LoVo (cell line): ENCODE measurements at places on chromosomes 7 and 10.

DNA sequence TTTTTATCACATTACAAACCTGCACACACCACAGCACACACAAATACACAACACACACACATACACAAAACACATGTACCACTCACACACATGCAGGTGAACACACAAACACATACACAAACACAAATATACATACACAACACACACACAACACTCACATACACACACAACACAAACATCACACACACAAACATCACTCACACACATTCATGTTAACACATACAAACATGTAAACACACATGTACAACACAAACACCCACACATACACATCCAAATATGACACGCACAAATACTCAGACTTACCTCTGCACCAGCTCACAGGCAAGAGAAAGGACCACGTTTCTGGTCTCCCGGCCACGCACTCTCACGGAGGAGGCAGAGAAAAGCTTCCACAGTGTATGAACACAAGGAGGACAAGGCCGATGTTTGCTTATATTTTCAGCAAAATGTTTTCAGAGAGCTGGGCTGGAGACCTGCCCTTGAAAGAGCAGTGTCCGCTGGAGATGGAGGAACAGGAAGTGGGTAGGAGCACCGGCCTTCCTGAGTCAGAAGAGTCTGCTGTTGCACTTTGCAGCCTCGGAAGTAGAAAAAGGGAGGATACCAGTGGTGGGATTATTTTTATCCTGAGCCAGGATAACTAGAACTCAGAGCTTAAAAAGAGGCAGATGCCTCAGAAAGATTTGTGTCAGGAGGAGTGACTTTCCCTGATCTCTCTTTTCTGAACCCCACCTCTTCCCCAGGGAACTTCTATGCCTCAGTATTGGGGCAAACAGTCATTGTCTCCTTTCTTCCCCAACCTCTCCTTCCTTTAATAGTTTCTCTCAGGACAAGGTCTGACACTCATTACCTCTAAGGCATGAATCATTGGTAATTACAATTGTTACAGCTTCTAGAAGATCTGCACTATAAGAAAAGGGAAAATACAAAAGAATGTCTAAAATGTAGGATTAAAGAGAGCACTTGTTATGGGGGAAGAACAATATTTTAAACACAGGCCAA lies at the start of gene GIMAP6:
TSS of gene GIMAP6 (minus strand) at position 520 of the 999 bp plus-strand sequence. CDS start 2,243 bp downstream, outside the sequence.
- DNase-seq: no peak

GRCh38 chr7:2165239-2165609 lies 67.5 kb downstream of the MAD1L1 start:
- no peak for DNase-seq

DNA sequence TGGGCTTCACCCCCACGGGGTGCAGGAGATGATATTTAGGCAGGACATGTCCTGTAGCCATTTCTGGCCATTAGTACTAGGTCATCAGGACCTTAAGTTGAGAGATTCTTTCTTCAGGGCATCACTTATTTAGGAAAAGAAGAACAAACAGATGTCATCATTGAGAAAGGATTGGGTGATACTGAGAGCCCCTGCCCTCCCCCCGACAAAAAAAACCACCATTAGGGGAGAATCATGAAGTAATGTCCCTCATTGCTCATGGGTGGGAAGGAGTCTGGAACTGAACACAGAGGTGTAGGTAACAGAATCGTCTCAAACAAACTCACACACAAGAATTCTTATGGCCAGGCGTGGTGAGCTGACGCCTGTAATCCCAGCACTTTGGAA lies 6.4 kb upstream of the ORAI2 start:
- no peak for DNase-seq

DNA sequence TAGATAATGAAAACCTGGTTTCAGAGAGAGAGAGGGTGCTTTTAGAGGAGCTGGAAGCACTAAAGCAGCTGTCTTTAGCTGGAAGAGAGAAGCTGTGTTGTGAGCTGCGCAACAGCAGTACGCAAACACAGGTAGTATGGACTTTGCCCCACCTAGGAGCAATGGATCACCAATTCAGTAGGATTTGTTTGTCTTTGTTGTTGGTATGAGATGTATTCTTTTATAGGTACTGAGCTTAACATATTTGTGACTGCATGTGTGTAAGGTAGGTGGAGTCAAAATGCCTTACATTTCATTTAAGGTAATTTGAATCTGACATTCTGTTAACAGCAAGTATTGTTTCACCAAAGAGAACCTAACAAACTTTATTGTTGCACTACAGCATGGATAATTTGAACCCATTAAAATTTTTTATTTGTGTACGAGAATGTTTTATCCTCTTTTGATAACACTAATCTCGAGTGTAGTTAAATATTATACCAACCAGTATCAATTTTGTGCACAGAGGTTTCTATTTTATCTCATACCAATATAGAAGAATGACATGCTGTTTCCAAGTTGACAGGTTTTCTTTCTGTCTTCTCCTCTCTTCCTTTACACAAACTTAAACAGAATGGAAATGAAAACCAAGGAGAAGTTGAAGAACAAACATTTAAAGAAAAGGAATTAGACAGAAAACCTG lies 92.1 kb downstream of the CYP51A1 start:
- DNase-seq: peak; percentile 82

- no peak for DNase-seq
Measured at GRCh38 chr10:51602326-51602725, 97.1 kb downstream of the CSTF2T start.

DNA sequence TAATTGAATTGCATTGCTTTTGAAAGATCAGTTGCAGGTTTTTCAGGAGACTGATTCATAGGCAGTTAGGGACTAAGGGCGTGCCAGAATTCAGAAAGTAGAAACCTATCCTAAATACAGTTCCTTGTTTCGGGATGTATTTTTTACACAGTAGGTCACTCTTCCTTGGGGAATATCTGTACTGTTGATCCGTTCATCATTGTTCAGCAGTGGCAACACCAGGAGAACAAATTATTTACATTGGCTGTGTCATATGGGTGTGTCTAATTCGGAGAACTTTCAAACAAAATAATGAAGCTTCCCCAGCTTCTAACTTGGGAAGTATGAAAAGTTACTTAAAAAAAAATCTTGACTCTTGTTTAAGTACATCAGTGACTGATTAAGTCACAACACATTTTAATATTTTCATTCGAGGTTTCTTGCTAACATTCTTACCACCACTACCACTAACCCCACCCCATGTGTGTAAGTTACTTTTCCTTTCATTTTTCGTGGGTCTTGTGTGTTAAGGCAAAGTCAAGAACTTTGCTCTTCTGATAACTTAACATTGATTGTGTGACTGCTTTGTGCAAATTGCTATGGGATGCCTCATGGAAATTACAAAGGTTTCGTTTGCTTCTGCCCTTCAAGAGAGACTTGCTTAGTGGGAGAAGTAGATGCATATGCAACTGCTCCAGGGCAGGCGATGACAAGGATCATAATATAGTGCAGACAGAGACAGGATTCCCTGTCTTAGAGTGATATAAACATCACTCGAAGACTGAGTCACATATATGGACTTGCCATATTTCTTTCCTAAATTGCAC lies 43.8 kb upstream of the RPA3 start:
- DNase-seq: peak; percentile 56

DNA sequence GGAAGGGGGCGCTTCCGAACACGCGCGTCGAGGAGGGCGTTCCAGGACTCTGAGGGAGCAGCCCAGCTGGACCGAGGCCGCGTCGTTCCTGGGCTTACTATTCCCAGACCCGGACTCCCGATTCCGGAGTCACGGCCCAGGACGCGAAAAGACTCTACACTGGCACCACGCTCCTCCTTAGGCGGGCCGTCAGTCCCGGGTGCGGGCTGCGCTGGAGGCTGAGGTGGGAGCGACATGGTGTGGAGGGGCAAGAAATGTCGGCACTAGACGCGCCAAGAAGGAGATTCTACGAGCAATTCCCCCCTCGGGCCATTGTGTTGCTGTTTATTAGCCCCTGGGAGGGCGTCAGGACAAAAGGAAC lies 584 bp upstream of the RUNDC3B start:
- DNase-seq: no peak

- no peak for DNase-seq
Measured at GRCh38 chr10:97029271-97029670, 156.5 kb downstream of the SLIT1 start.

DNA sequence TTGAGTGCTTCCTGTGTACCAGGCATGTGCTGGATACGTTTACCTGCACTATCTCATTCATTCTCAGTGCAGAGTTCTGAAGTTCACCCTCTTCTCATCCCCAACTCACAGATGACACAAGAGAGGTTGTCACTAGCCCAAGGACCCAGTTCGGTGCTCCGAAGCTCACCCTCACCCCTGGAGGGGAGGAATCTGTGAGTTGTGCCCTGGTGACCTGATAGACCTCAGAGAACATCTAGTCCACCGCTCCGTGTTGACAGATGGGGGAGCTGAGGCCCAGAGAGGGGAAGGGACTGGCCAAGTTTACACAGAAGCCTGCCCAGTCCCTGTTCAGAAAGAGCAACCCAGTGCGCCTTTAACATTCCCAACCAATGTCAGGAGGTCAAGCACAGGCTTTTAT lies 44.8 kb upstream of the EMX2 start:
- DNase-seq: no peak

DNA sequence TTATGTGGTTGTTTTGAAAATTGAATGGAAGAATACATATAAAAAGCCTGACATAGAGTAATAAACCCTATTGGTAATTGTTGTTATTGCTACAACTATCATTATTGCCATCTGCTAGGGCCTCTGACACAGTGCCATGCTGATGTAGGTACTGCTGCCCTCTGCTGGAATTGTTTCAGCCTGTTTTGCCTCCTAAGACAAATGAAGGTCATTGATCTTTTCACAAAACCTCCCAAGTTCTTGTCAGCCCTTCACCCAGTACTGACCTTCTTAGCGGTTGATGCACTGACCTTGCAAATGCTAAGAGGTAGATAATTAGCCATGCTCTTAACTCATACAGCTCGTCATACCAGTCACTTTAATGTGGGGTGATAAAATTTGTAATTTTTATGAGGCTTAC lies 975.2 kb downstream of the SORCS1 start:
- DNase-seq: peak; percentile 26

GRCh38 chr10:18321371-18321770 lies 181.1 kb downstream of the CACNB2 start:
- DNase-seq: no peak

- DNase-seq: no peak
Measured at GRCh38 chr10:28577506-28577905, 44.6 kb downstream of the WAC start.

DNA sequence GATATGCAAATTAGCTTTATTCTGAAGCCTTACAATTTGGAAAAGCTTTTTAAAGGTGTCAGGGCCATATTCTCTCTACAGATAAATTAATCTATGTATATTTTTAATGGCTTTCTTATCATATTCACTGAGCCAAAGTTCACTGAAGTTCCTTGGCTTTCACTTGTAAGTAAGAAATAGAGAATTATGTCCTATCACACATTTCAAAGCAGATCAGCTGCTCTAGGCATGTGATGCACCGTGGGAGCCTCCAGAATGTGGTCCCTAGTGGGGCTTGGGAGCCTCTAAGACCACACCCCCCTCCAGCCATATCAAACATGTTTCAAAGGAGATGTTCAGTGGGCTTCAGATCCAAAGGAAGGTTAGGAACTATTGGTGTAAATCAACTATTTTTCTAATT lies 51.5 kb downstream of the LAMB4 start:
- DNase-seq: no peak

DNA sequence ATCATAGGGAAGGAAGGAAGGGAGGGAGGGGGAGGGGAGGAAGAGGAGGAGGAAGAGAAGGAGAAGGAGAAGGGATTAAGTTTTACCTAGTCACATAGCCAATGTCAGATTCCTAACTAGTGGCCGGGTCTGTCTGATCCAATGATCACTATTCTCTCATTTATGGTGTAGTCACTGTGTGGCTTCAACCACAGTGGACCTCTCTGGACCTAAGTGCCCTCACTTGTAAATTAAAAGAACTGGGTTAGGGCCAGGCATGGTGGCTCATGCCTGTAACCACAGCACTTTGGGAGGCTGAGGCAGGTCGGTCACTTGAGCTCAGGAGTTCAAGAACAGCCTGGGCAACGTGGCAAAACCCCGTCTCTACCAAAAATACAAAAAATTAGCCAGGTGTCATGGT lies 6.6 kb upstream of the SERPINE1 start:
- DNase-seq: no peak

DNA sequence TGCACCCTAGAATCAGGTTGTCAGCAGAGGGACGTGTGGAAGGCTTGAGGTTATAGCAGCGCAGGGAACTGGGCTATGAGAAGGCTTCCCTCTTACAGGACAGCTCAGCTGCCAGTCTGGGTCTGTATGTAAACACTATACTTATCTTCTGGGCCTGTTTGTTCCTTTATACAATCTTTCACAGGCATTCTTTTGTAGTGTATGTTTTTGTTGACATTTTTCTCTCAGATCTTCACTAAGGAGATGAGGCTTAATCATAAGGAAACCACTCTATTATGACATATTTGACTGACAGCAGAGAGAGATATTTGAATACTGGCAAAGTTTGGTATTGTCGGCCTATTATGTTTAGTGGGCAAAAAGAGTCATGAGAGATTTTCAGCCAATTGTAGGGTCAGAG lies 929 bp downstream of the GBF1 start:
- DNase-seq: no peak

GRCh38 chr7:76272851-76273497 lies 29.5 kb upstream of the HSPB1 start:
- DNase-seq: no peak

DNA sequence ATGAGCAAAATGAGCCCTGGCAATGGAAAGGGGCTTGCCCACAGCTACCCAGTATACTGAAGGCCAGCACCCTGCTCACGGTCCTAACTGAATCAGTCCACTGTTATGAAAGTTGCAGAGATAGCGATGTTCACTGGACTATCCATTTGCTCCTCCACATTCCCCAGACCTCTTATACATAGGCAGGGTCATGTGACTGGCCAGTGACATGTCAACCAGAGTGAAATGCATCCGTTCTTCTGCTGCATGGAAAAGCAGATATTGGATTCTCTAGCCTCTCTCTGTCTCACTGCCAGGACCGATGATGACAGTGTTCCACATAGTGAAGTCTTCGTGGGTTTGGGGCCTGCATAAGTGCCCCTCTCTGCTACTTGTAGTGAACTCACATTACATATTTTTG lies 503.4 kb downstream of the RPS24 start:
- no peak for DNase-seq

DNA sequence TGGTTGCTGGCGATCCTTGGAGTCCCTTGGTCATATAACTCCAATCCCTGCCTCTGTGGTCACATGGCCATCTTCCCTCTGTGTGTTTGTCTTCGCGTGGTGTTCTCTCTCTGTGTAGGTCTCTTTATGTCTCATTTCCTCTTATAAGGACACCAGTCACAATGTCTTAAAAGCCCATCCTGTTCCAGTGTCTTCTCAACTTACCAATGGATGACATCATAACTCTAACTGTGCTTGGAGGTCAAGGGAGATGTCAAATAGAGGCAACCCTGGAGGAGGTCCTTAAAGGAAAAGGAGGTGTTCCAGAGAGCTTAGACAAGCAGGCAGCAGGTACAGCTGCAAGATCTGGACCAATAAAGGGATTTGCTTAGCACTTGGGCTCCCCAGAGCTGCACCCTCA lies 143.0 kb downstream of the BUB3 start:
- DNase-seq: no peak

- DNase-seq: no peak
Measured at GRCh38 chr10:19651549-19651948, 164.7 kb upstream of the PLXDC2 start.

- no peak for DNase-seq
Measured at GRCh38 chr7:105007298-105007697, 6.7 kb upstream of the KMT2E start.

GRCh38 chr10:50554376-50554994 lies 69.3 kb downstream of the SGMS1 start:
- no peak for DNase-seq
